ENCODE measurements at places on chromosomes 12 and 14.

- DNase-seq: no peak
Measured at GRCh38 chr12:80157645-80158044, 58.3 kb downstream of the OTOGL start.

DNA sequence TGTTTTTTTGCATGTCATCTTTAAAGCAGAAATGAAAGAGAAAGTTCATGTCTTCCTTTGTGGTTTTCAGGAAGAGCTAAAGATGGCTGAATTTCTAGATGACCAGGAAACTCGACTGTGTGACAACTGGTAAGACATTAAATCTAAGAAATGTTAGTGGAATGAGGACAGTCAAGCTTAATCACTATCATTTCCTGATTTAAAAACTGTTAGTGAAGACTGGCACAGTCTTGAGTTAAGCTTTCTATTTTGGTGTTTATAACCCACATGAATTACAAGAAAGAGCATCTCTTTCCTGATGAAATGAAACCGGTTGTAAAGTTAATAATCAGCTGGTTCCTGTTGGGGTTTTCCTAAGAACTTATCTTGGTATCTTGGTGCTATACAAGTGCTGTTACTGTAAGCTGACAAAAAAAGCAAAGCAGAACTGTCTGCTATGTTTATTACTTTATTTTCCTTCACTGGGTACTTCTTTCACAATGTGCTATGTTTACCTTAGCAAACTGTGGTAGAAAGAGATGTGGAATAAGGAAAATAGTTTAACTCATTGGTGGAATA, 5.2 kb downstream of the TRAFD1 start:
- no peak for DNase-seq

DNA sequence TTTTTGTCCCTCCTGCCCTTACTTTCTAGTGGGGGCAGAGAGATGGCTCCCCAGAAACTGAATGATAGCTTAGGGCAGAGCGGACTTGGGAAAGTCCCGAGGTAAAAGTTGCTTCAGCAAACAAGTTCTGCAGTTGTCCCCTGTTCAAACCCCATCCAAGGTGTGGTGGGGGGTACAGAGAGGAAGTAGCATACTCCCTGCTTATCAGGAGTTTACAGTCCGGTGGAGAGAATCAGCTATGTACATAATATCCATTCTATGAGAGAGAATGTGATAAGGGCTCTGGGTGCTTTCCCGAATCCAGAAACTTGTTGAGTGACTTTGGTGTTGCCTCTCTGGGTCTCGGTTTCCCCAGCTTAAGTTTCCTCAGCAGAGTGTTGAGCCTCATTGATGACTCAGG, 40.4 kb upstream of the VRK1 start:
- DNase-seq: no peak

- no peak for DNase-seq
Measured at GRCh38 chr14:69090187-69090789, 62.6 kb downstream of the DCAF5 start.

GRCh38 chr12:109961612-109962011, 34.6 kb downstream of the GIT2 start:
- DNase-seq: no peak

GRCh38 chr12:20716037-20716436, 20.9 kb downstream of the SLCO1C1 start:
- DNase-seq: no peak

GRCh38 chr12:75489187-75489586, 8.6 kb downstream of the GLIPR1 start:
- no peak for DNase-seq

GRCh38 chr12:93360688-93361087, 17.0 kb upstream of the NUDT4 start:
- no peak for DNase-seq

GRCh38 chr14:101109347-101109638, 205.8 kb upstream of the RTL1 start:
- no peak for DNase-seq

GRCh38 chr14:28830115-28830534, 63.5 kb downstream of the FOXG1 start:
- peak; percentile 17 for DNase-seq

- DNase-seq: no peak
Measured at GRCh38 chr14:90624227-90624626, 192.0 kb downstream of the TTC7B start.

DNA sequence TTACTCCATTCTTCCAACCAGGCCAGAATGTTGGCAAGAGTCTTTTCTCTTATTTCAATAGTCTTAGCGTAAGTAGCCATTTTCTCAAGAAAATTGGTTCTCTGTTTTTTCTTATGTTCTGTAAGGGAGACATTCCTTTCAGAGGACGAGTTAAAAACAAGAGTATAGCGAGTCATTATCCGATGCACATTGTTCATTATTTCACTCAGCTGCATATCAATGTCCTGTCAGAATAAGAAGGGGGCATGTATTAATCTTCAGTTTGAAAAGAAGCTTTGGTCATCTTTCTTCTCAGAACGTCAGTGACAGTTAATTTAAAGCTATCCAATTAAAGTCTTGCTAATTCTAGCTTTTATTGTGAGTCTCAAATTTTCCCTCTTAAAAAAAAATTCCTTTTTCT, 33.3 kb downstream of the FAM186A start:
- no peak for DNase-seq

Measured in pancreas (tissue), 10 donors.